Stimulated activated CD4-positive, alpha-beta T cell treated with anti-CD3 and anti-CD28 coated beads, Interleukin-1b, Interleukin-23, amount 100 ng/mL, for 1 hour (primary cell): ENCODE measurements at places on chromosomes 4 and X.
A peak's percentile ranks its signal among the peaks of the same experiment; 100 is the strongest.

GRCh38 chrX:153554519-153555167, 37.2 kb downstream of the ATP2B3 start:
- peak; percentile 27 for DNase-seq

DNA sequence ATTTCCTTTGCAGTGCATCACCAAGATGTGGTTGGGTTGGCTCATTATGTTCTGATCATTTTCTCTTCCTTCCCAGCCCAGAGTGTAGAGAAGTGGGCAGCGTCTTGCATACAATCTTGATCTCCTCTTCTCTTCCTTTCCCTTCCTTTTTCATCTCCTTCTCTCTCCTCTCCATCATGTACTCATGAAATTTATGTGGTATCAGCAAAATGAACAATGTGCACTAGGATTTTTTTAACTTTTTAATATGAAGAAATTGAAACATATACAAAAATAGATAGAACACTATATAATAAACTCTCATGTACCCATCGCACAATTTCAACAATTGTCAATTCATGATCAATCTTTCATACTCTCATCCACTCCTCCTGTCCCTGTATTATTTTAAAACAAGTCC, 593.5 kb downstream of the BCOR start:
- no peak for DNase-seq

DNA sequence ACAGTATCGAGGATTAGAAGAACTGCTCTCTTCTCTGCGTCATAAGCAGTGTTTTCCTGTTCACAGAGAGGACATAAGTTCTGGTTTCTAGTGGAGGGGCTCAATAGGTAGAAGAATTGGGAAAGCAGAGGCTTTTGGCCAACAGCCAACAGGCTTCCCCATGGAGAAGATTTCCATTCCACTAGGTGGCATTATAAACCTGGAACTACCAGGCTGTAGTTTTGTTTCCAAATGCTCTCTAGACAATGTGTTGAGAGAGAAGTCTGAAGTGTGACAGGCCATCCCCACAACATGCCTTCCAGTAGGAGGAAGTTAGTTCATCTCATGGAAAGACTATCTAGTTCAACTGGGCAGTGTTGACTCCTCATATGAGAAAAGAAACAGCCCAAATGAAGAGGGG, 63.8 kb upstream of the ANXA10 start:
- no peak for DNase-seq

- no peak for DNase-seq
Observed at GRCh38 chrX:27599928-27600327, 9.8 kb downstream of the DCAF8L2 start.

DNA sequence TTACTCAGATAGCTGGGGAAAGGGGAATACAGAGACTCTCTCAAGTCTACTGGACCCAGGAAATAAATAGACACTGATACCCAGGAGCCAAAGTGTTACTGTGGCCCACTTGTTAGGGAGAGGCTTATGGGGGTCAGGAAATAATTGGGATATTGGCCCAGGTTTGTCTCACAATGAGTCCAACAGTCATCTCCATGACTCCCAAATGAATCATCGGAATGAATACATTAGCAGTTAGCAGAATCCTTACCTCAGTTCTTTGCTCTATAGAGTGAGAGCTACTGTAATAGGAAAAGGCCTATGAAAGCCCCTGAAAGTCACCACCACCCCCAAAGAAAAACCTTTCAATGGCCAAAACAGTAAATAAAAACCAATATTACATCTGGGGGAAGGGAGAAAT, 42.4 kb upstream of the ARHGEF6 start:
- DNase-seq: no peak

GRCh38 chr4:1880332-1880731, 9.1 kb downstream of the NSD2 start:
- no peak for DNase-seq

GRCh38 chr4:141739636-141740035, 103.3 kb downstream of the IL15 start:
- no peak for DNase-seq

- DNase-seq: no peak
Observed at GRCh38 chr4:53306729-53307128, 59.1 kb downstream of the SCFD2 start.

- no peak for DNase-seq
Observed at GRCh38 chrX:53362449-53362848, 60.0 kb downstream of the SMC1A start.

GRCh38 chr4:185381288-185382196, 14.2 kb downstream of the LRP2BP start:
- no peak for DNase-seq

GRCh38 chr4:72429397-72429889, 139.6 kb downstream of the ADAMTS3 start:
- DNase-seq: no peak

DNA sequence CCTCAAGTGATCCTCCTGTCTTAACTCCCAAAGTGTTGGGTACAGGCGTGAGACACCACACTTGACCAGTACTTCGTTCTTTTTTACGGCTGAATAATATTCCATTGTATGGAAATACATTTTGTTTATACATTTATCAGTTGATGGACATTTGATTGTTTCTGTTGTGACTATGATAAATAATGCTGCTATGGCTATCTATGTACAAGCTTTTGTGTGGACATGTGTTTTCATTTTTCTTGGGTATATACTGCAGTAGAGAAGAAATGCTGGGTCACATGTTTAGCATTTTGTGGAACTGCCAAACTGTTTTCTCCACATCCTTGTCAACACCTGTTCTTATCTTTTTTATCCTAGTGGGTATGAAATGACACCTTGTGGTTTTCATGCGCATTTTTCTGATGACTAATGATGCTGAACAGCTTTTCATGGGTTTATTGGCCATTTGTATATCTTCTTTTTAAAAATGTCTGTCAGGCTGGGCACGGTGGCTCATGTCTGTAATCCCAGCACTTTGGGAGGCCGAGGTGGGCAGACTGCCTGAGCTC, 37.3 kb downstream of the SAT1 start:
- no peak for DNase-seq

GRCh38 chr4:173821036-173821435, 291.0 kb upstream of the HAND2 start:
- no peak for DNase-seq

- DNase-seq: no peak
Observed at GRCh38 chr4:68617003-68617698, 41.0 kb upstream of the UGT2B17 start.

DNA sequence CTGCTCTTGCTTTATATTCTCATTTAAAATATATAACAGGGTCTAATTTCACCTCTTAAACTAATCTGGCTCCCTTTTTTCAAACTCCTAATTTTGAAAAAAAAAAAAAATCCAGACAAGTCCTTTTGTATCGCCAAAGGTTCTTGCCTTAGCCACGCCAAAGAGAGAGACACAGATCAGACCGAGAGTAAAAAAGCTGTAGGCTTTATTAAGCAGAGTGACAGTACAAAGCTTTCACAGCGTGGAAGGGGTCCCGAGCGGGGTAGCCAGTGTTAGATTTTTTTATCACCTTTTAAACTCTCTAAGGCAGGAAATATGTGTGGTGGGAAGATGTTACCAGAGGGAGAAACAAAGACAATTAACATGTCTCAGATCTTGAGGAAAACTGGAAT, 54.1 kb downstream of the PAGE2 start:
- DNase-seq: no peak

DNA sequence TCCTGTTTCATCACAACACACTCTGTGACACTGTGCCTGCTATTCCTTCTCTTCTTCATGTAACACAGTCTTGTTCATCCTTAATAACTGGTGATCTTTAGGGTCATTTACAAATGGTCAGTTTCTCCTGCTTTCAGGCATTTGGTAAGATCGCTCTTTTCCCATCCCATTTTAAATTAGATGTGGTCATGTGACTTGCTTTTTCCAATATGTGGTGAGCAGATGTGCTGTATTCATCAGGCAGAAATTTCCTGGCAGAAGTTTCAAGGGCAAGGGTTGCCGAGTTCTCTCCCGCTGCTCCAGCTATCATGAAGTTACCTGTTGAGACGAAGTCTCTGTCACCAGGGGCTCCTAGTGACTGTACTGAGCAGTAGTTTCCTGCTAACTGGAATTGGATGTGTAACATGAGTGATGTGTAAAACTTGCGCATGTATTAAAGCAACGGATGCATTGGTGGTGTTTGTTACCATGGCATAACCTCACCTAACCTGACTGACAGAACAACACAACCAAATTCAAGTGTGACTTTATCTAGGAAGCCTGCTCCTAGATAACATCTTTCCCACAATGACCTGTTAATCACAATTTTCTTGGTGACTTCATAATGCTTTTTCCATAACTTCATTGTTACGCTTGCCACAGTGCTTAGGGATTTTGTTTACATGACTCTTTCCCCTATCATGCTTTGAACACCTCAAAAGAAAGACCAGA, 29.5 kb upstream of the BMPR1B start:
- DNase-seq: no peak

- DNase-seq: no peak
Observed at GRCh38 chrX:131762802-131763234, 218.9 kb downstream of the OR13H1 start.

DNA sequence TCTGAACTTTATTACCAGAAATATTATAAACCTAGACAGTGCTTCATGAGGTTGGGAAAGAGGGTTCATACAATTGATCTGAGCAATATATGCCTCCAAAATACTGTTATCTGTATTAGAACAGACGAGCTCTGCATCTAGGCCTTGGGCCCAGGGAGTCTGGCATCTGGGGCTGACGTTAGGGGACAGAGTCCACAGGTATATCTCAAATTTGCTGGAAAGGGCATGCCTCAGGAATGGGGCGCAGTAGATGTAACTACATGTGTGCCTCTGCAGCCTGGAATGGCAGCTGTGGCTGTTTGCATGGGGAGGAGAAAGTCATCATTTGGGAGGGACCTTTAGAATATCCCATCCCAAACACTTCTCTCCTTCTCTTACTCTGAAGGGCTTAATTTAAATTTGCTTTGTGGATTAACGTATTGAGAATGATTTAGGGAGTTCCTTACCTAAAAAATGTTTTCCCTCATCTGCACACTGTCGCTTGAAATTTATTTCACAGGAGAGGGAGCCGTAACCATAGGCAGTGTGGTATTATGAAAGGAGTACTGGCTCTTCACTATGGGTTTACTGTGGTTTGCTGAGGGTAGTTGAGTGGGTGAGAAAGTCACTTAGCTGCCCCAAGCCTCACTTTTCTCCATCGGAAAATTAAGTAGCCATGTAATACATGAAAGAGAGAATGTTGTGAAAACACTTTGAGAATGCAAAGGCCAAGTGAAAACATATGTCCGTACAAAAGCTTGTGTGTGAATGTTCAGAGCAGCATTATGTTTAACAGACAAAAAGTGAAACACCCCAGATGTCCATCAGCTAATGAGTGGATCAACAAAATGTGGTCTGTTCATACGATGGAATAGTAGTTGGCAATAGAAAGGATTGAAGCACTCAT, 5.9 kb downstream of the ADD1 start:
- DNase-seq: no peak

DNA sequence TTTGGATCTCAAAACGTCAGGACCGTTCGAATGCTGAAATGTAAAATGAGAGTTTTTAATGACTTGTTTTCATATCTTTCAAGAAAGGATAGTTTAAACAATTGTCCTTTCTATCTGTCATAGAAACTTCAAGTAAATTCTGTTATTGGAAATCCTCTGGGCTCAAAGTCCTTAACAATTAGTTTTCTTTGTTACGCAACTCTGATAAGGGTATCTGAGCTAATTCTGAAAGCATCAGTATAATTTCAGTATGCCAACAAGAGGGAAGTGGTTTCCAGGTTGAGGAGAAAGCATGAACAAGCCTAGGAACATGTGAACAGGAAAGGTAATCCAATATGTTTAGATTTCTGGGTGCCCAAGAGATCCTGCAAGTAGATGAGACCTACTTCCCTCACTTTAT, 22.0 kb downstream of the ADH7 start:
- DNase-seq: no peak

- DNase-seq: no peak
Observed at GRCh38 chr4:31370866-31371465, 650.8 kb downstream of the PCDH7 start.

- no peak for DNase-seq
Observed at GRCh38 chrX:136344320-136344719, 43.6 kb downstream of the ADGRG4 start.

- DNase-seq: no peak
Observed at GRCh38 chrX:23434356-23434884, 99.8 kb downstream of the PTCHD1 start.

GRCh38 chr4:2791518-2792395, 1.1 kb upstream of the SH3BP2 start:
- DNase-seq: no peak

DNA sequence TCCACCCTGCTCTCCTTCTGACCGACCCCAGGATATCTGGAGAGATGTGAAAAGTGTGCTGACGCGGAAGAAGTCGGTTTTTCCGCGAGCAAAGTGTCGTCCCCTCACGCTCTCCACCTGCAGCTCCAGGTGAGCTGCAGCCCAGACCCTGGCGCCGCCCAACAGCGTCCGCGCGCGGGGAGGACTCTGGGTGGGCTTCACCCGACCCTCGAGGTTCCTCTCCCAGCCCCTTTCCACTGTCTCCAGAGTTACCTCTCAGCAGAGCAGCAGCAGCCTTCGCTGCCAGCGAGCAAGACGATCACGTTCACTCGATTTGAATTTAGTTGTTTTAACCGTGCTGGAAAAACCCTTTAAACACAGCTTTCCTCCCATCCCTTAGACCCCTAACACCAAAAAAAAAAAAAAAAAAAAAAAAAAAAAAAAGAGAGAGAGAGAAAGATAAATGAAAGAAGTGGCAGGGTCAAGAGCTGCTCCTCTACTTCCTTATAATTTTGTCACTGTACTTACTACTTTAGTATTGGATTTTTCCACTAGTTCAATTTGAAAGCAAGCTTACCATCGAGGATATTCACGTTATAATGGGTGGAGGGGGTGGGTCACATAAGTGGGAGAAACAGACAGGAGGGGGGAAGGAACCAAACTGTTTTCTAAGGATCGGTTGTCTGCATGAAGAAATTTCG, 758 bp upstream of the NR3C2 start:
- no peak for DNase-seq

GRCh38 chr4:138953961-138954371, 61.6 kb upstream of the NOCT start:
- DNase-seq: no peak

GRCh38 chrX:51421972-51422597, 74.3 kb downstream of the NUDT11 start:
- no peak for DNase-seq

GRCh38 chr4:85527815-85528214, 52.9 kb downstream of the ARHGAP24 start:
- DNase-seq: no peak

- no peak for DNase-seq
Observed at GRCh38 chr4:612052-612748, 13.2 kb upstream of the PDE6B start.

GRCh38 chrX:74519870-74520269, 94.6 kb downstream of the RLIM start:
- no peak for DNase-seq

- DNase-seq: no peak
Observed at GRCh38 chrX:83022020-83022419, 486.1 kb upstream of the POU3F4 start.

- DNase-seq: no peak
Observed at GRCh38 chrX:133970076-133970475, 15.3 kb downstream of the GPC3 start.

- DNase-seq: no peak
Observed at GRCh38 chr4:184868623-184869022, 42.9 kb upstream of the ACSL1 start.
